ENCODE measurements at places on chromosomes 5 and 9.

GRCh38 chr5:150498971-150499370, 9.0 kb upstream of the NDST1 start:
- DNase-seq, result no peak

DNA sequence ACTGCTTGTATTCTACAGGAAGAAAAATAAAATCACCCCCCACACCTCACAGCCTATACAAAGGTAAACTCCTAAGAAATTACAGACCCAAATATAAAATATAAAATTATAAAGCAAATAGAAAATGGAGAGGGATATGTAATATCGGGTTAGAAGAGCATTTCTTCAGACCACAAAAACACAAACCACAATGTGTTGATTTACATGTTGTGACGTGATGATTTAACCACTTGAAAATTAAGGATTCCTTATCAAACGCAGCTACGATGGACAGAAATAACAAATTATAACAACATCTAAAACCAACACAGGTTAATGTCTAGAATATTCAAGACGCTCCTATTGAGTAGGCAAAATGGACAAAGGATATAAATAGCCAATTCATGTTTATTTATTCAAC, 26.3 kb downstream of the SSBP2 start:
- DNase-seq, result no peak

DNA sequence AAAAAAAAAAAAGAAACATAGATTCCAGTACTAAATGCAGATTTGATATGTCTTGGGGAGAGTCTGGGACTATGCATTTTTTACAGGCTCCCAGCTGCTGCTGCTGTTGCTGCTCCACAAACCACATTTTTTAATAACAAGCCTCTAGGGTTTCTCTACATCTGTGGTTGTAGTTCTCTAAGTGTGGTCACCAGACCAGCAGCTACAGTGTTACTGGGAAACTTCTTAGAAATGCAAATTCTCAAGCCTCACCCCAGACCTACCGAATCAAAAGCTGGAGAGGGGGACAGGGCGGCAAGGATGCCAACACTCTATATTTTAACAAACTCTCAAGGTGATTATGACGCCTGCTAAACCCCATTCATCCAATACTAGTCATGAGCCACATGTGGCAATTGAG, 293.4 kb upstream of the PTGER4 start:
- DNase-seq, result no peak

GRCh38 chr5:173355561-173355960, 27.3 kb upstream of the STC2 start:
- DNase-seq, result no peak

- peak; percentile 90 for DNase-seq
Observed at GRCh38 chr5:98130261-98131035, 643.0 kb upstream of the RGMB start.

DNA sequence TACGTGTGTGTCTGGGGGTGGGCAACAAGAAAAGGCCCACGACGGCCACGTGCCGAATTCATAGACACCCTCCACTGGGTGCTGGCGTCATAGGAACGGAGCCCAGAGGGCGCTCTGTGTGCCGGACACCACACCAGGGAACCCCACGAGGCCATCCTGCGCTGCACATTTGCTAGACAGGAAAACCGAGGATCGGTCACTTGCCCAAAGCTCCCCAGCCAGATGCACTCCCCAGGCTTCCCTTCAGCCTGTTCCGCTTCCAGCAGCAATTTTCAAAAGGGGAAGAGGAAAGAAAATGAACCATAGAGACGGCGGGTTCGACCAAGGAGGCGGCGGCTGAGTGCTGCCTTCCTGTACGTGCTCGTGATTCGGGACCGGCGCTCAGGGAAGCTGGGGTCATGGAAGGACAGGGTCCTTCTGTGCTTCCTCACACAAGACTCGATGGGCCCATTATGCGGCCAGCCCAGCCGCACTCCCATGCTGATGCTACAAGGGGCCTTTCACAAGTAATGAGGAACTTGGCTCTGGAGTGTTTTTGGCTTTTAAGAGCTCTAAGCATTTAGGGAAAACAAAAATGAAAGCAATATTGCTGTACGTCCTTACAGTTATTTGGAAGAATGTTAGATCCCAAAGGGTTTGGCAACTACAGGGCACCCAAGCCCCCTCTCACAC, 124.6 kb upstream of the SARDH start:
- no peak for DNase-seq

DNA sequence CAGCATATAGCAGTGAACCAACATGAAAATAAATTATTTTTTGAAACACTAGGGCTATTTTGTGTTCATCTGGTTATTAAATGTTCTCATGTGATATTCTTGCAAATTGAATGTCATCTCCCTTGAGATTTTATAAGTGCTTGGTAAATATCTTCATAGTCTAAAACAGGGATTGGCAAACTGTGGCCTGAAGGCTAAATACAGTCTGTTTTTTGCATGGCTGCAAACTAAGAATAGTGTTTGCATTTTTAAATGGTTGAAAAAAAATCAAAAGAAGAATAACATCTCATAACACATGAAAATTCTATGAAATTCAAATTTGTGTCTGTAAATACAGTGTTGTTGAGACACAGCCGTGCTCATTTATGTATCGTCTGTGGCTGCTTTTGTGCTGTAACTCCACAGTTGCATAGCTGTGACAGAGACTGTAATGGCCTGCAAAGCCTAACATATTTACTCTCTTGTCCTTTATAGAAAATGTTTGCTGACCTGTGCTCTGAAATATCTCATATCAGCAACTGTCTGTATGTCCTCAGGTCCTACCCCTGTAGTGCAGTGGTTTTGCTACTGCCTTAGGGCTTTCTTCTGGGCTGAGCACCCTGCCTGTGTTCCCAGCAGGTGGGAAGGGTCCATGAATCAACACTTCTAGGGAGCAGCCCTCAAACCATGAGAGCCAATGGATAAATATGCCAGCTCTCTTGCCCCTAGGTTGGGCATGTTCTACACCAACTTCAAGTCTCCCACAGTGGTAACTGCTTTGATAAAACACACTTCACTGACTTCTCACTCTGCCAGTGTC, 41.7 kb upstream of the ARRDC3 start:
- peak; percentile 91 for DNase-seq

- peak; percentile 85 for DNase-seq
Observed at GRCh38 chr9:110047955-110048402, 160.0 kb downstream of the C9orf152 start.

GRCh38 chr5:65840071-65840470, 86.3 kb upstream of the ERBIN start:
- DNase-seq, result no peak

DNA sequence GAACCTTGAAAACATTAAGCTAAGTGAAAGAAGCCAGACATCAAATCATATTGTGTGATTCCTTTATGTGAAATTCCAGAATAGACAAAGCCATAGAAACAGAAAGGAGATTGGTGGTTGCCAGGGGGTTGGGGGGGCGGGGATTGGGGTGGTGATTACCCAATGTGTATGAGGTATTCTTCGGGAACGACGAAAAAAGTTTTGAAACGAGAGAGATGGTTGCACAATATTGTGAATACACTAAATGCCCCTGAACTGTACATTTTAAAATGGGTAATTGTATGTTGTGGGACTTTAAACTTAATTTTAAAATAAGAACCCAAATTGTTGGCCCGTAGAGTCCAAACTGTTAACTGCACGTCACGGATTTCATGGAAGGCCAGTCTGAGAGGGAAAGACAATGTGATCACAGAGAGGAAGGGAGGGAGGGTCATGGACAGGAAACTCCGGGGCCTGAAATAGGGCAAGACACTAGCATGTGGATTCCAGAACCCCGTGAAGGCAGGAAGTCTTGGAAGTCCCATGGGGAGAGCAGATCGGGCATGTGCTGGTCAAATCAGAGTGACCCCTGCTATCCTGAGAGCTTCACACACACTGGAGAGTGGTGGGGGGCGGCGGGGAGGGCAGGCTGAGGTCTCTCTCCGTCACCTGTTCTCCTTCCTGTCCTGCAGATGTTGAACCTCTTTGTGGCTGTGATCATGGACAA, 218.4 kb downstream of the CACNA1B start:
- no peak for DNase-seq

DNA sequence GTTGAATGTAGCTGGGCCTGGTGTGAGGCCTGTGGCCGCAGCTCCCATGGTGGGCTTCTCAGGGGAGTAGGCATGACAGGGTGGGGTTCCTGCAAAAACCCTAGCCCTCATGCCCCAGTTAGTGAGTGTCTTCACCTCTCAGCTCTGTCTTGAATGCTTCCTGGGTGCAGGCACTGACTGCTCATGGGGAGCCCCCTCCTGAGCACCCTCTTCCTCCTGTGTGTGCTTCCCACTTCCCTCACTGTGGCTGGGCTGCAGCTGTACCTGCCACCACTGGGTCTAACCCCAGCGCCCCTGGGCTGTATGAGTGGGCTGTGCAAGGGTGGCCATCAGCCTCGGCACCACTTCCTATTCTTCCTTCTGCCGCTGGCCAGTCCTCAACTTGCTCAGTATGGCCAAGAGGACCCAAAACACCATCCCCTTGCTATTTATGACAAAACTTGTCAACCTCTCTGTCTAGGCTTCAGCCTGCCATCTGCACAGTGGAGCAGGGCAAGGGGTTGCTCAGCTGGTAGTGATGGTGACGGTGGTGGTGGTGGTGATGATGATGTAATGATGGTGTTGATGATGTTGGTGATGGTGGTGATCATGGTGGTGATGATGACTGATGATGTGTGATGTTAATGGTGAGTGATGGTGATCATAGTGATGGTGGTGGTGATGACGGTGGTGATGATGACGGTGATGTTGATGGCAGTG, 67.5 kb downstream of the RXRA start:
- DNase-seq, result no peak

GRCh38 chr5:117455236-117456233, 880.9 kb upstream of the SEMA6A start:
- peak; percentile 44 for DNase-seq

GRCh38 chr9:116576386-116576785, 110.7 kb upstream of the TRIM32 start:
- no peak for DNase-seq
